NCI-H2081 treated with DMSO at 0.1 percent for 48 hours (cell line): ENCODE measurements at places on chromosomes 16 and 17.

DNA sequence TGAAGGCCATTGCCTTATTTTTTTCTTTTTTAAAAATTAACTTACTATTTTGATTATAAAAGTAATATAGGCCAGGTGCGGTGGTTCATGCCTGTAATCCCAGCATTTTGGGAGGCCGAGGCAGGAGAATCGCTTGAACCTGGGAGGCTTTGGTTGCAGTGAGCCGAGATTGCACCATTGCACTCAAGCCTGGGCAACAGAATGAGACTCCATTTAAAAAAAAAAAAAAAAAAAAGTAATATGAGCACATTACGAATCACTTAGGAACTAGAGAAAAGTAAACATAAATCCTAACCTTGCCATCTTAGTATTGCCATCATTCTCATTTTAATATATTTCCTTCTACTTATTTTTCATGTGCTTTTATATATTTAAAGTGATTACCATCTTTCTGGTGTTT lies 12.9 kb upstream of the TACO1 start:
- DNase-seq = no peak

GRCh38 chr16:25950586-25951281 lies 259.0 kb downstream of the HS3ST4 start:
- no peak for DNase-seq

DNA sequence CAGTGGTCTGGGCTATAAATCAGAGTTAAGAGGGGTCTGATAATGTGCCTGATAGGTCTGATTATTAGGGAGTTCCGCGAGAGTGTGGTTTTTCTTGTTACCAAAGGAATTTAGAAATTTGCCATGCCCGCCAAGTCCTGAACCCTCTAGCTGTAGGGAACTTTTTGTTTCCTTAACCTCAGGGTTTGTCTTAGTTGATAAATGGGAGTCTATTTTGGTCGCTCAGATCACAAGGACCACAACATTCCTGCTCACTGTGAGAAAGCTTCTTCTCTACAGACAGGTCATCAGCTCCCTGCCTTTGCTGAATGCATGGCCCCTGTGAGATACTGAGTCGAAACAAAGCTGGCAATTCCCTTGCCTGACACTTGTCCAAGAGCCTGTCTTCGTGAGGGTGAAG lies 497.8 kb downstream of the HS3ST4 start:
- no peak for DNase-seq

DNA sequence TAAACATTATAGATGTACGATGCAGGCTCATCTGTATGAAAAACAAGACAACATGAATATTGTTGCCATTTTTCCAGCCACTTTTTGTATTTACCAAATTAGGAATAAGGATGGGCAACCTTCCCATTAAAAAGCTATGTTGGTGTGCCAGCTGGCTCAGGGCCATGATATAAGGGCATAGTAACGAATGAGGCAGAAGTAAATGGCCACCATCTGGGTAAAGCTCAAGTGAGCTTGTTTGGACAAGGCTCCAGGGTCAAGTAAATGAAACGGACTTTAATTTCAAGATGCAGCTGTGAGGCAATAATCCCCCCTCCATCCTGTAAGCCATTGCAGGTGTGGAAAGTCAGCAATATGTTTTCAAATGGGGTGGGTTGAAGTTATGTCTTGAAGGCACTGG lies 930.9 kb upstream of the CDH8 start:
- DNase-seq = no peak

DNA sequence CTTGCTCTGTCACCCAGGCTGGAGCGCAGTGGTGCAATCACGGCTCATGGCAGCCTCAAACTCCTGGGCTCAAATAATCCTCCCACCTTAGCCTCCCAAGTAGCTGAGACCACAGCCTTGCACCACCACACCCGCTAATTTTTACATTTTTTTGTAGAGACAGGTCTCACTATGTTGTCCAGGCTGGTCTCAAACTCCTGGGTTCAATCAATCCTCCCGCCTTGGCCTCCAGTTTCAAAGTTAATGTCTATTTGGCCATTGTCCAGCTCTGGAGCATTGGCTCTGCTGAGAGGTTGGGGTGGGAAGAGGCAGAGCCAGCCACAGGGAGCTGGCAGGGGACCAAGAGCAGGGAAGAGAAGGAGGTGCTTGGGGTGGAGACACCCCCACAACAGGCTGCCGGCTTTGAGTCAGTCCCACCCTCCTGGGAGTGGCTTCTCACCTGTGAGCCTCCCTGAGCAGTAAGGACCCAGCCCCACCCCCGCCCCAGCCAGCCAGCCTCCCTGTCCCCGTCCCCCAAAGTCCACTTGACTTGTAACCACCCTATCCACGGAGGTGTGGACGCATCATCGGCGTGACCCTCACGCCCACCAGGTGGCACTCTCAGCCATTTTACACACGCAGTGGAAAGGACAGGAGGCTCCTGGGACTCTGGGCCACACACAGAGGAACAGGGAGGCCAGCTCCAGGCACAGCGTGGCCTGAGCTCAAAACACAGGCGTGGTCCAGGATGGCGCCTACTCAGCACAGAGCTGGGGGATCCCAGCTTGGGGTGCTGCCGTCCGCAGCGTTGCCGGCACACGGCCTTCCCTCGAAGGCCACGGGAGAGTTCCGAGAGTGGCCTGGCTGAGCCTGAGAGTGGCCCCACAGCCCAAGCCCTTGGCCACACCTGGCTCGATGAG lies 22.8 kb upstream of the PVALEF start:
- no peak for DNase-seq

GRCh38 chr17:72240333-72240732 lies 119.5 kb downstream of the SOX9 start:
- DNase-seq = no peak

DNA sequence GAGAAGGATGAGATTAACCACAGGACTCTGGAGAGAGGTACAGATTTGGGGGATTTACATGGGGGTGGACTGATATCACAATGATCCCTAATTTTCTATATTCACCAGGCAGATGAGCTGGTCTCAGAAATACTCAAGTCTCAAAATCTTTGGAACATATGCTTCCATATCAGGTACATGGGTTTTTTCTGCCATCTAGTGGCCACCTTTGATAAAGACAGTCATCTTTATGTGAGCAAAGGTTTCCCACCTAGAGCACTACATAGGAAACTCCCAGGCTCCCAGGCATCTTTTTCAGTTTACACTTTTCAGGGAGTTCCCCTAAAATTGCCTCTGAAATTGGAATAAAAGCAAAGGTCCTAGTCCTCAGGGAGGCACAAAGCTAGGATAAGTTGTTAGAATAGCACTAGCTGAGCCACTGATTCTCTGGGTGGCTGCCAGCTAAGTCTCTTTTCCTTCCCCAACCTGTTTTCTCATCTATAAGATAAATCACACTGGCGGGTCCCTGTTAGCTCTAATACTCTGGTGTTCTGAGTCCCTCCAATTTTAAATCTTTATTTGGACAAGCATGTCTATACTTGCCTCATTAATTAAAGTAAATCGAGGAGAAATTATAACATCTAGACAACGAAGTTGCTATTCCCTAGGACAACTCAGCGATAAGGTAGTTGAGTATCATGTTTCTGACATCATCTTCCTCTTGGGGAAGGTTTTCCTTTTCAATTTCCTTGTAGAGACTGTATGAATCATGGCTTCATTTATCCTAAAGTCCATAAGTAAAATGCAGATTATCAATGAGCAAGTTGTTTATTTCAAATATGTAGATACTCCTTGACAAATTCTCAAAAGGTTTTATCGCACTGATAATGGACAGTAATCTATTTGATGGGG lies 19.0 kb upstream of the MON1B start:
- DNase-seq = no peak

DNA sequence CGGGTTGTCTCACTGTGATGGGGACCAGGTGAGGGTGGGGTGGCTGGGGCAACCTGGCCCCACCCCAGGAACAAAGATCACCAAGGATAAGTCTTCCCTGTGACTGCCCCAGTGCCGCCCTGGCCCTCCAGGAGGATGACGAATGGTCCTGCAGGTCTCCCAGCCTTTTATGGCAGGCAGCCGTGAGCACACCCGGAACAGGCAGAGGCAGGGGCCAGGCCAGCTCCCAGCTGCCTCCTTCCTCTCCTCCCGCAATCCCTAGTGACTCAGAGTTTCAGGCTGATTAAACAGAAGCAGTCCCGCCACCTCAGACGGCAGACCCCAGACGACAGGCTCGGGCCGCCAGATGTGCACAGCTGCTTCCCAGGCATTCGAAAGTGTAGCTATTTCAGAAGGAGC lies 13.3 kb downstream of the JUP start:
- DNase-seq = no peak

DNA sequence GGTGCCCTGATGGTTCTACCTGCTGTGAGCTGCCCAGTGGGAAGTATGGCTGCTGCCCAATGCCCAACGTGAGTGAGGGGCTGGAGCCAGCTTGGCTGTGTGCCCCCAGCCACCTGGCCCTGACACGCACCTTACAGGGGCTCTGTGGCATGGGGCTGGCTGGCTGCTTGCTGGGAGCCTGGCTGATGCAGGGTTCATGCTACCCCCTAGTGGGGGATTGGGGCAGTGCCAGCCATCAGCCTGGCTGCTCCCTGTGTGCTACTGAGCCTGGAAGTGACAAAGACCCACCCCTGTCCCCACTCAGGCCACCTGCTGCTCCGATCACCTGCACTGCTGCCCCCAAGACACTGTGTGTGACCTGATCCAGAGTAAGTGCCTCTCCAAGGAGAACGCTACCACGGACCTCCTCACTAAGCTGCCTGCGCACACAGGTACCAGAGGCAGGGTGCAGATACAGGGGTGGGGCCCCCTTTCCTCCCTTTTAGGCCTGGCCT lies 5.7 kb downstream of the GRN start:
- no peak for DNase-seq
